ENCODE measurements at places on chromosomes 7 and 10.

- DNase-seq, result no peak
These were observed 735 bp downstream of the ZNF394 start for GRCh38 chr7:99499371-99499720.

GRCh38 chr7:134522601-134523000 lies 4.8 kb upstream of the AKR1B10 start:
- no peak for DNase-seq

GRCh38 chr10:92542458-92542857 lies 31.4 kb downstream of the IDE start:
- no peak for DNase-seq

DNA sequence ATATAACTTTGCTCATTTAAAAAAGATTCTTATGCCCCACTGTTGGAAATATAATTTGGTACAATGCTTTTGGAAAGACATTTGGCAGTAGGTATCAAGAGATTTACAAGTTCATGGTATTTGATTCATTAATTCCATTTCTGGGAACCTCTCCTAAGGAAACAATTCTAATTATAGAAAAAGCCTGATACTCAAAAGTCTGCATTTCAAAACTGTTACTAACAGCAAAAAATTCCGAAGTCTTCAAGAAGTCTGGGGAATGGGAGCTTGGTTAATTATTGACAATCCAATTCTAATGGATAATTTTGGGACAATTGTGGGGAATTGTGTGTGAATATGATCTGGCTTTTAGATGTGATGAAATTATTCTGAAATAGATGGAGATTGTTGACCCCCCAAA lies 59.6 kb downstream of the HDAC9 start:
- DNase-seq, result no peak

DNA sequence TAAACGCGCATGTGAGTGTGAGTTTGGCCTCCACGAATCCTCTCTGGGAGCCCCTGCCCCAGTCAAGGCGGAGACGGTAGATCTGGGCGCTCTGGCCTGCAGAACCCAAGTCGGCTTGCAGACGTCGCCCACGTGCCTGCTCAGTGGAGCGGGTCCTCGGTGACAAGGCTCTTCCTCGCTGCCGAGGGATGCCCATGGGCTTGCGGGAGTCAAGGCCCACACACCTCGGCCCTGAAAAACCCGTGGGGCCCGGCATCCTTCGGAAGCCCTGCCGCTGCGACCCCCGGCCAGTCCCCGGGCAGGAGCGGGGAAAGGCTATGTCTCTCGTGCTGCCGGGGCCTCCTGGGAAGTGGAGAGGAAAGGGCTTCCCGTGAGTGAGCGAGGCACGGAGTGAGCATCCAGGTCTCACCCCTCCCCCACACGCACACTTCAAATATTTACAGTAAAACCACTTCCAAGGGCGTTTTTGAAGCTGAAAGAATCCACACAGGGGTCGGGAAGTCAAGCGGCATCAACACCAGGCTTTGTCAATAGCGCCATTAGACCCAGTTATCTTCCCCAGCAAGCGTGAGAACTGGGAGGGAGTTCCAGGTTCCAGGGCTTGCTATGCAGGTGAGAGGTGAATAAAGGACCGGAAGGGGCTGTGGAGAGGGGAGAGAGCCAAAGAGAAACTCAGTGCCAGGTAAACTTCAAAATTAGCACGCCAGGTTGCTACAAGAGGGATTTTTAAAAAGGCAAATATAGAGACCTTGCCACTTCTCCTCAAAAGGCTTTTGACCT lies 1.1 kb upstream of the MNX1 start:
- no peak for DNase-seq

GRCh38 chr7:30846378-30846777 lies 65.3 kb upstream of the AQP1 start:
- DNase-seq, result no peak

GRCh38 chr7:91800389-91800788 lies 80.1 kb downstream of the MTERF1 start:
- DNase-seq, result no peak

- no peak for DNase-seq
These were observed 2.1 kb downstream of the CAMK1D start for GRCh38 chr10:12351447-12351846.

GRCh38 chr7:63008366-63008765 lies 990.3 kb upstream of the ZNF722 start:
- no peak for DNase-seq

DNA sequence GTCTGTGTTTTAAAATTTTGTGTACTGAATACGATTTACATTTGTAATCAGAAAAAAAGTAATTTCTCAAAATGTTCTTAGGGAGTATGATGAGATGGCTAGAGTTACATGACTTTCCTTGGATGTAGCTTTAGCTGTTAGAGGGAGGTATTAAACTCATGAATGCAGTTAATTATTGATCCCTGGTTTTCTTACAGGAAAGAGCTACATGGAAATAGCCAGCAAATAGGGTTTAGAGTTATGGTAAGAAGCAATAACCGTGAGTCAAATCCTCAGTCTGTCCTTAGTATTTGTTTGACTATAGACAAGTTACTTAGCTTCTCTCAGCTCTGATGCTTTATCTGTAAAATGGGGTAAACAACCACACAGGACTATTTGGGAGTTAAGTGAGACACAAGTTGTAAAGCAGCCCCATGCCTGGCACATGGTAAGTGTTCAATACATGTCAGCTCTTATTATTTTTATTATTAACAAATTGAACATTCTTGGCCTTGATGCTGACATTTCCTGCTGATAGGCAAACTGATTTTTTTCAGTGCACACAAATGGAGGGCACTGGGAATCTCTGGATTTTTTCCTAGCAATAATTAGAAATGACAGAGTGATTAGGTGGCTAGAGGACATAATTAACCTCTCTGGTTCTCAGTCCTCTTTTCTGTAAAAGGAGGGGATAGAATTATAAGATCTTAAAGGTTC lies 204.5 kb upstream of the PHYHIPL start:
- DNase-seq, result no peak

DNA sequence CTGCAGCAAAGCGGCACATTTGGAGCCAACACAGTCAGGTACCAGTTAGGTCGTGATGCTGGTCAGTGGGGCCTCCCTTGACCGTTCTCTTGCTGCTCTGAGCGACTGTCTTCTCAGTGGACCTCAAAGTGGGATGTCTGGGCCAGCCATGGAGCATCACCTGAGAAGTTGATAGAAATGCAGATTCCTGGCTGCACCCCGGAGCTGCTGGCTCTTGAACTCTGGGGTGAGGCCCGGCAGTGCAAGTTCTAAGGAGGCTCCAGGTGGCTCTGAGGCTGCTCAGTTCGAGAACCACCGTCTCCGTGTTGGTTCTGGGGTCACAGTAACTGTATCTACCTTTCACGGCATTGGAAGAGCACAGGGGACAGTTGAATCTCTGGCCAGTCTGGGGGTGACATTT lies 147.5 kb downstream of the WDR37 start:
- no peak for DNase-seq

- no peak for DNase-seq
These were observed 655.8 kb upstream of the ANKRD30A start for GRCh38 chr10:36469585-36469984.

DNA sequence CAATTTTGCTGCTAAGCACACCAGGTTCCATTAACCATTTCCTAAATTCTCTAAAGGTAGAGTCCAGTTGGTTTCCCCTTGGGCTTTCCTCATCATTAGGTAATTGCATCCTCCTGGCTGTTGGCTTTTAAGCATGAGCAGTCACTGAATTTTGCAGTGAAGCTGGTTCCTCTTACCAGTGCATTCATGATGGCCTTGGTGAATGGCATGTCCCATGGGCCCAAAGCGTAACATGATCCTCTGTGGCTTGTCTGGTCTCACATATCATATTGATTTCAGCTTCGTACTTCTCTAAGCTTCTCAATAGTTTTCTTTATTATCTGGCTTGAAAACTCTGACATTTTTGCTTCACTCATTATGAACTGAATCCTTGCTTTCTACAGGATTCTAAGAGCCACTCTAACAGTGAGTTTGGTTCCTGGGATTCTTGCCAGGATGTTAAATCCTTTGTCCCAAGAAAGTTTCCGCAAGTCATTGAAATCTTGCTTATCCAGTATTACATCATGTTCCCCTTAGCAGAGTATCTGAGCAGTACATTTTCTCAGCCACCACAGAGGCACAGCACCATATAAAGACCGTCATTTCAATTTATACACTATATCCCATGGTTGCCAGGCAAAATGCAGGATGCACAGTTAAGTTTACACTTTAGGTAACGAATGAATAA lies 134.2 kb downstream of the PTN start:
- no peak for DNase-seq

DNA sequence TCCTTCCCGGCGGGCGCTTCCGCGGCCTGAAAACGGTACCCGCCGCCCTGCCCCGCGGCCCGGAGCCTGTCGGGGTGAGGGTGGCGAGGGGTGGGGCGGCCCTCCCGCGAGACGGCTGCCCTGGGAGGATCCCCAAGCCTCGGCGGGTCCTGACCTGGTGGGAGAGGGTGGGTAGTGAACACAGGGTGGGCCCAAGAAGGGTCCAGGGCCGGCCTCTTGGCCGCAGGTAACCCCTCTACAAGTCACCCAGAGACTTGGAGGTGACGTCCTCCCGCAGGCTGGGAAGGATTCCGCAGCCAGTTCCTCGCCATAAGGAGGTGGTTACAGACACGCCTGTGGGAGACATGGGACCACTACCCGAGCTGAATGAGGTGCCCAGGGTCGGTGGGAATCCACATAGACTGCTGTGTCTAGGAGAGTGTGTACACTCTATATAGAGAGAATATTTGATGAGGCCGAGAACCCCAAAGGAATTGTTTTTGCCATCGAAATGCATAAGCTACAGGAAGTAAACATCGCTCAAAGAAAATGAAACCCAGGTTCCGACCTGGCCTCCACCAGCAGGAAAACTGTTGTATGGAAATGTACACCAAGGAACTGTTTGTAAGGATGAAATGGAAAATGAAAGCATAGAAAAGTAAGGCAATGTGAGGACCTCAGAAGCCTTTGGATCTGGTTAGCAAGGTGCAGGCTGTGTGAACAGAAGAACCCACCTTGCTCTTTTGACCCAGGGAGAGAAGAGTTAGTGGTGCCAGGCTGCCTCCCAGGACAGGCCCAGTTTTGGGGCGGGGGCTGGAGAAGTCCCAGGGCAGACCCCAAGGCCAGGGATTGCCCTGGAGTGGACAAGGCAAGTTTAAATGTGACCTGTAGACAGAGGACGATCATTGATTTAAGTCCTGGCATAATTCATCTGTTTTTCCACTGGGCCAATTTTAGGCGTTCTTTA lies 659 bp downstream of the OPTN start:
- DNase-seq, result no peak

- DNase-seq, result no peak
These were observed 4.7 kb upstream of the SLIT1 start for GRCh38 chr10:97190450-97190849.

GRCh38 chr10:72132854-72133253 lies 44.5 kb upstream of the SPOCK2 start:
- no peak for DNase-seq

DNA sequence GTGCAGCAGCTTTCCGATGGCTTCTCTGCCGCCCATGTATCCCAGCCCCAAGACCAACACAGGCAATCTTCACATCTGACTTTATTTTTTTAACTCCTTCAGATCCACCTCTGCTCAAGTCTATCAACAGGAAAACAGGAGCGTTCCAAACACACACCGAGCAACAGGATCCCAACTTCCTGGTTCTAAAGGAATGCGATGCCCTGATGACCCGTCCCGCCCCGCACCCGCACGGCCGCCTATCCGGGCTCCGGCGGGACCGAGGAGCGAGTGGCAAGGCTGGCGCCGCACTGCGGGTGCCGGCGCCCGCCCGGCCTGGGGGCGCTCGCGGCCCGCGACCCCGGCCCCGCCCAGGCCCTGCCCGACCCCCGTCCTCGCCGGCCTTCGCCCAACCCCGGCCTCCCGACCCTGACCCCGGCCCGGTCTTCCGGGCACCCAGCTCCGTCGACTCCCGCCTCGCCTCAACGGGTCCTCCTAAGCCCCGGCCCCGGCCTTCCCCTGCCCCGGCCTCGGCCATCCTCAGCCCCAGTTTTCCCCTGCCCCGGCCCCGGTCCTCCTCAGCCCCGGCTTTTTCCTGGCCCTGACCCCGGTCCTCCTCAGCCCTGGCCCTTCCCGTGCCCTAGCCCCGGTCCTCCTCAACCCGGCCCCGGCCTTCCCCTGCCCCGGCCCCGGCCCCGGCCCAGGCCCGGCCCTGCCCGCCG lies 730 bp downstream of the LARP4B start:
- DNase-seq, result no peak

GRCh38 chr10:13352519-13352918 lies 4.4 kb upstream of the SEPHS1 start:
- no peak for DNase-seq

DNA sequence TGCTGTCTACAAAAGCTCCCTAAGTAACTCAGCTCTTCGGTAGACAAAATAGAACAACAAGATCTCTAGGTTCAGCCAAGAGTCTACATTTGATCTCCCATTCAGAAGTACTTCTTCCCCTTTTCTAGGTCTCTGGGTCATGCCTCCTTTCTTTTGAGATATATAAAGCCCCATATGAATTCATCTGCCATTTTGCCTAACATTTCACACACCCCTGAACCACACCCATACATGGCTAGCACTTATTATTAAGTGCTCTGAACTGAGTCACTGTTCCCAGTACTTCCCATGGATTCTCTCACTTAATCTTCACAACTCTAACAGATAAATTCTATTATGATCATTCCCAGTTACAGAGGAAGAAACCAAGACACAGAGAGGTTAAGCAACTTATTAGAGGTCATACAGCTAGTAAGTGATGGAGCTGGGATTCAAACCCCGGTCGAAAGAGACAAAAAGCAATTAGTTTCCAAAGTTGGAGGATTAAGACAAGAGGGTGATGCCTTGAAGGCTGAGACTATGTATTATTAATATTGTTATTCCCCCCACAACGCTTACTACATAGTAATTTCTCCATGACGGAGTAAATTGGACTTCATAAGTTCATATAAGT lies 17.3 kb downstream of the MYOF start:
- DNase-seq, result no peak

- no peak for DNase-seq
These were observed 5.6 kb downstream of the SSC4D start for GRCh38 chr7:76403780-76404494.

DNA sequence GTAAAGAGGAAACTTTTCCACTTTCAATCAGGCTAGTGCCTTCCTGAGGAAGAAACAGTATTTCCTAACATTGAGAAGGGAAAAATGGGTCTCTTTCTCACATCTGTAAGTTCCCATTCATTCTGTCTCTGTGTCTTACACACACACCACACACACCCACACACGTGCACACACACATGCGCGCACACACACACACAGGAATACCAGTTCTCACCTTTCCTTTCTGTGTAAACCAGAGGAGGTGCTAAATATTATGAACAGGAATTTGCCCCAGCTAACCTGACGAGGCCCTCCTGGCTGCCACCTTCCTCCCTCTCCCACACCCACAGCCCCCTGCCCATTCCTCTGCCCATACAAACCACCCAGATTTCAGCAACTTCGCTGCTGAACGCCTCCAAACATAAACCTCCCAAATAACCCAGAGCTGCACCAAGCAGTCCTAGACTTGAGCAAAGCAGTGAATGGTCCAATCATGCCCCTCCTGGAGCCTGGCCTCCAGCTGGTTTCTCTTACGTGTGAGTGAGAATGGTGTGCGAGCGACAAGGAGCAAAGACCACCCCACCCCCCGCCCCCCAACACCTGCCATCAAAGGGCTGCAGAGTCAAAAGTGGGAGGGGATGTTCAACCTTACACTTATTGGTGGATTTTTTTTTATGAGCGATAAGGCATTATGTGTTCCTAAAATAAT lies 190.5 kb downstream of the HECW1 start:
- DNase-seq, result no peak

Data from activated T-helper 1 cell treated with anti-CD3 and anti-CD28 coated beads, Interleukin-2, amount 50 U/mL, for 16 hours (primary cell).